ENCODE measurements at places on chromosomes 4 and X. TPM values are rescaled to one million over a fixed set of nuclear protein-coding genes. Genes with fewer than 3 reads are reported as not detected.

GRCh38 chrX:39497702-39498265 lies 600.0 kb downstream of the BCOR start:
- DNase-seq = no peak
- no peaks in the 10 kb centered on the region for H3K36me3 ChIP-seq
- H3K27ac ChIP-seq = no peak overlapping the region

DNA sequence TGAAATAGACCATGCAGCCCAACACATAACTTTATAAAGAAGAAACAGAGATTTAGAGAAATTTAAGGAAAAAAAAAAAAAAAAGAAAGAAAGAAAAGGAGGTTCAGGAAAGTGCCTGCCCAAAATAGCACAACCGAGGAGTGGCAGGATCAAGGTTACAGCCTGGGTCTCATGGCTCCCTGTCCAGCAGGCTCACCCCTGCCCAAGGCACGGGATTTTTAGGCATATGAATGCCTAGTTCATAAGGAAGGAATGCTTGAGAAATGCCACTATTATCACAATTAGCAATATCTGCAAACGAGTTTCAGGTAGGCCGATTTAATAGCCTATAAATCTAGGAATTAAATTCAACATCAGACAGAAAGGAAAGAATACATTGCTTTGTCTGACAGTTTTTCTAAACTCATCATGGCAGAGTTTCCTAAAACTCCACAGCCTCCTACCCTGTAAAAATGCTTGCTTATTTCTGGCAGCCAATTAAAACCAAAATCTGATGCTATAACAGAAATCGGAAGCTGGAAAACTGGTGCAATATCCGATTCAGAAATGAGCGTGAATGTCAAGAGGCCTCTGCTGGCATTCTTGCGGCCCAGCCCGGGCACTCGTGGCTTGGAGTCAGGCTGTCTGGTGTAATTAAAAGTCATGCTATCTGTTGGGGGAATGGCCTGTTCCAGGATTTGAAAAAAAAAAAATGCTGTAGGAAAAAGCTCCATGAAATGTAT lies 63.5 kb downstream of the GEMIN8 start:
- DNase-seq = no peak
- no peak overlapping the region for H3K4me3 ChIP-seq
- H3K27ac ChIP-seq = no peak overlapping the region
- H3K27me3 ChIP-seq = no peaks in the 10 kb centered on the region
- H3K36me3 ChIP-seq = no peaks in the 10 kb centered on the region

Gene SLIT2
- 21.6 TPM for total RNA-seq

Gene TIMM17B
- total RNA-seq = 71.8 TPM

Gene SMIM10
- total RNA-seq = not detected

DNA sequence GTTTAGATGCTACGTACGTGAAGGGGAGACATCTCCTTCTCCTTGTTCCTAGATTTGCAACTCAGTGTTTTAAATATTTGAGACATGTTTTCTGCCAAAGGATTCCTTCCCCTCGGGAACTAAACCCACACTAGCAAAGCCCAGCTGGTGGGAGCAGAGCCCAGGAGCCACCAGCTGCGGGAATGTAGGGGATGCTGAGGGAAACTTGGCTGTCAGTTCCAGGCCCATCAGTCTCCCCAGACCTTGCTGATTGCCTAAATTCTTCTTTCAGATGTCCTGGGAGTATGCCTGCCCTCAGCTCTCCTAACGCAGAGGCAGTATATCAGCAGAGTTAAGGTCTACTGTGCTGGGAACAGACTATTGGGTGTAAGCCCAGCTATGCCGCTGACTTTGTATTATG lies 630.0 kb upstream of the TENM3 start:
- H3K27ac ChIP-seq = no peak overlapping the region
- no peak for DNase-seq
- no peak overlapping the region for H3K4me3 ChIP-seq
- peaks cover under 1% of the 10 kb centered on the region for H3K27me3 ChIP-seq

- no peaks in the 10 kb centered on the region for H3K27me3 ChIP-seq
- no peaks in the 10 kb centered on the region for H3K36me3 ChIP-seq
- H3K27ac ChIP-seq = no peak overlapping the region
These were observed 14.1 kb upstream of the SCRG1 start for GRCh38 chr4:173413036-173413435.

DNA sequence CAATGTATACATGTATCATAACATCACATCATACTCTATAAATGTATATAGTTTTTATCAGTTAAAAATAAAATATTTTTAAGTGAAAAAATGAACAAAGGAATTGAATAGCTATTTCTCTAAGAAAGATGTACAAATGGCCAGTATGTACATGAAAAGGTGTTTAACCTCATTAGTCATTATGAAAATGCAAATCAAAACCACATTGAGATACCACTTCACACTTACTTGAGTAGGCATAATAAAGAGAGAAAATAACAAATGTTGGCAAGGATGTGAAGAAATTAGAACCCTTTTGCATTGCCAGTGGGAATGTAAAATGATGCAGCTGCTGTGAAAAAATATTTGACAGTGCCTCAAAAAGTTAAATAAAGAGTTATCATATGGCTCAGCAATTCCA lies 95.5 kb downstream of the IRS4 start:
- H3K36me3 ChIP-seq = no peaks in the 10 kb centered on the region
- no peaks in the 10 kb centered on the region for H3K4me1 ChIP-seq
- no peak overlapping the region for H3K4me3 ChIP-seq
- no peaks in the 10 kb centered on the region for H3K27me3 ChIP-seq
- no peak overlapping the region for H3K27ac ChIP-seq

Gene SMIM31
- not detected for total RNA-seq

DNA sequence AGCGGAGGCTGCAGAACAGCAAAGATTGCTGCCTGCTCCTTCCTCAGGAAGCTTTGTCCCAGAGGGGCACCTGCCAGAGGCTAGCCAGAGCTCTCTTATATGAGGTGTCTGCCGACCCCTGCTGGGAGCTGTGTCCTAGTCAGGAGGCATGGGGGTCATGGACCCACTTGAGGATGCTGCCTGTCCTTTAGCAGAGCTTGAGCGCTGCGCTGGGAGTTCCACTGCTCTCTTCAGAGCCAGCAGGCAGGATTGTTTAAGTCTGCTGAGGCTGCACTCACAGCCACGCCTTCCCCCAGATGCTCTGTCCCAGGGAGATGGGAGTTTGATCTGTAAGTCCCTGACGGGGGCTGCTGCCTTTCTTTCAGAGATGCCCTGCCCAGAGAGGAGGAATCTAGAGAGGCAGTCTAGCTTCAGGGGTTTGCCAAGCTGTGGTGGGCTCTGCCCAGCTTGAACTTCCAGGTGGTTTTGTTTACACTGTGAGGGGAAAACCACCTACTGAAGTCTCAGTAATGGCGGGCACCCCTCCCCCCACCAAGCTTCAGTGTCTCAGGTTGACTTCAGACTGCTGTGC lies 10.9 kb downstream of the DCK start:
- H3K36me3 ChIP-seq = peaks cover 22% of the 10 kb centered on the region
- peak overlapping the region; percentile 56 for H3K27ac ChIP-seq
- H3K27me3 ChIP-seq = peaks cover 1% of the 10 kb centered on the region
- peak overlapping the region; percentile 59 for H3K4me3 ChIP-seq
- peaks cover 14% of the 10 kb centered on the region for H3K4me1 ChIP-seq
- DNase-seq = peak; percentile 36

All from glutamatergic neuron (in vitro differentiated cells).